Endothelial cell of umbilical vein (primary cell): ENCODE measurements at places on chromosomes 3 and 15.

DNA sequence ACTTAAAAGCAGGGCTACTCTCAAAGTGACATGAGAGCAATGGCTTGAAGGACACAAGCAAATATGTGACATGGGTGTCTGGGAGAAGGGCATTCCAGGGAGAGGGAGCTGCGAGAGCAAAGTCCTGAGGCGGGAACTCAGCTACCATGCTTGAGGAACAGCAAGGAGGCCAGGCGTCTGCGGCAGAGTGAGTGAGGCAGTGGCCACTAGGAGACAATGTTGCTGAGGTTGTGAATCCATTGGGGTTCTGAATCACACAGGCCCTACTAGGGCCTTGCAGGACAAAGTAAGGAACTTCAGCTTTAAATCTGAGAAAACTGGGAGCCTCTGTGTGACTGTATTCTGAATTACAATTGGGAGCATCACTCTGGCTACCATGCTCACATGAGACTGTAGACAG is 94.1 kb upstream of the PRICKLE2 start:
- no peak for DNase-seq

DNA sequence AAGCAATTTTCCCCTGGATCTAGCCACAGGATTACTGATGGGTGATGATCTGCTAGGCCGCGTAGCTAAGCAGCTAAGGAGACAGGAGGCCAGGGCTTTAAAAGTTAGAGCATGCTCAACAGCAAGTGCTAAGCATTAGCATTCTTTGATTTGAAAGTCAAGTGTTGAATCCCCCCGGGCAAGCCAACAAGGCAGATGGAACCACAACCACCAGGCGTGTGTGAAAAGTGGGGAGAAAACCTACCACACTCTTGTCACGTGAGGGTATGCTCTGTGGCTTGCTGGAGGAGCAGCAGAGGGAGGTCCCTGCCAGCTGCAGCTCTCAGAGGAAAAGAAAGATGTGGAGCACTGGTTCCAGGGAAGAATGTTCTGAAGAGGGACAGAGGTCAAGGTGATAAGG is 20.9 kb downstream of the SLC51A start:
- DNase-seq = no peak

- DNase-seq = no peak
These were observed 607.4 kb upstream of the TBL1XR1 start for GRCh38 chr3:177804646-177805045.

GRCh38 chr3:123075359-123075758 is 8.5 kb downstream of the PDIA5 start:
- DNase-seq = no peak

GRCh38 chr3:184491867-184492615 is 69.5 kb upstream of the EPHB3 start:
- no peak for DNase-seq

DNA sequence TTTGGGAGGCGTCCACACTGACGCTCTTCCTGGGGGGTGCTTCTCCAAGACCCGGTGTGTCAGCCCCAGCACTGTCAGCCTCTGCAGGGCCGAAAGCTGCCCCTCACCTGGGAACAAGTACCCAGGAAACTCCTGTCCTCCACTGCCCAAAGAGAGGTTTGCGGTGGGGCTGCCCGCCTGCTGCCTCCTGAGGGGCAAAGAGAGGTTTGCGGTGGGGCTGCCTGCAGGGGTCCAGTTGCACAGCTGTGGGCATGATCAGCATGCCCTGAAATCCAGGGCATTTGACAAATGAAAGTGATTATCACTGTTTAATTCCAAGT is 15.1 kb upstream of the SNRPA1 start:
- no peak for DNase-seq
